ENCODE measurements at places on chromosomes 12 and 14.

GRCh38 chr14:103028161-103028767 lies 29.1 kb downstream of the CDC42BPB start:
- DNase-seq, result no peak

DNA sequence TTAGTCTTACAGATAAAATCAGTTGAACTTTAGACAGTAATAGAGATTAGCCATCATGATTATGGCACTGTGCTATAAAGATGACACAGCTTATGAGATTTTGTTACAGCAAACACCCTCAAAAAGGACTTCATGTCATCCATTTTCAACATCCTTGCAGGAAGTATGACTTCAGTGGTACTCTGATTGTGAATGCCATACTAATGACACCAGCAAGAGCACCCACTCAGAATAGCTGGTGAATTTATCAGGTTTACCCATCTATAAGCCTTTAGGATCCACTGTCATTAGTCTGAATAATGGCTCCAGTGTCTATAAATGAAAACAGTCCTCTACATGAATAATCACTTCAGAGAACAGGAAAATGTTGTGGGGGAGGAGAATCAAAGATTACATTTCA lies 615.2 kb downstream of the RPS29 start:
- DNase-seq, result peak; percentile 6

- no peak for DNase-seq
These were observed 68.1 kb downstream of the NUAK1 start for GRCh38 chr12:106070611-106071010.

GRCh38 chr12:84464616-84465015 lies 448.0 kb downstream of the SLC6A15 start:
- DNase-seq, result no peak

DNA sequence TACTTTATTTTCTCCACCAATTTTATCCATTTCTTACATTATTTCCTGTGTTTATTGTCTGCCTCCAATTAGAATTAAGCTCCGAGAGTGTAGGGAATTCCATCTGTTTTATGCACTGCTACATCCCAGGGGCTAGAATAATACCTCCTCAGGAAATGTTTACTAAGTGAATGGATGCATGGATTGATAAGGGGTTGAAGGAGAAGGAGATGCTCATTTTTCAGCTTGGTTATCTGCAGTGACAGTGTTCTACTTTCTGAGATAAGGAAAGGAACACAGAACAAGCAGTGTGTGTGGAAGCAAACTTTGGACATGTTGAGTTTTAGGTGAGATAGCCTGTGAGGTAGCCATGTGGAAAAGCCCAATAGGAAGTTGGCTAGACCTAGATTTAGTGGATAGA lies 164.6 kb upstream of the HMGA2 start:
- DNase-seq, result no peak

DNA sequence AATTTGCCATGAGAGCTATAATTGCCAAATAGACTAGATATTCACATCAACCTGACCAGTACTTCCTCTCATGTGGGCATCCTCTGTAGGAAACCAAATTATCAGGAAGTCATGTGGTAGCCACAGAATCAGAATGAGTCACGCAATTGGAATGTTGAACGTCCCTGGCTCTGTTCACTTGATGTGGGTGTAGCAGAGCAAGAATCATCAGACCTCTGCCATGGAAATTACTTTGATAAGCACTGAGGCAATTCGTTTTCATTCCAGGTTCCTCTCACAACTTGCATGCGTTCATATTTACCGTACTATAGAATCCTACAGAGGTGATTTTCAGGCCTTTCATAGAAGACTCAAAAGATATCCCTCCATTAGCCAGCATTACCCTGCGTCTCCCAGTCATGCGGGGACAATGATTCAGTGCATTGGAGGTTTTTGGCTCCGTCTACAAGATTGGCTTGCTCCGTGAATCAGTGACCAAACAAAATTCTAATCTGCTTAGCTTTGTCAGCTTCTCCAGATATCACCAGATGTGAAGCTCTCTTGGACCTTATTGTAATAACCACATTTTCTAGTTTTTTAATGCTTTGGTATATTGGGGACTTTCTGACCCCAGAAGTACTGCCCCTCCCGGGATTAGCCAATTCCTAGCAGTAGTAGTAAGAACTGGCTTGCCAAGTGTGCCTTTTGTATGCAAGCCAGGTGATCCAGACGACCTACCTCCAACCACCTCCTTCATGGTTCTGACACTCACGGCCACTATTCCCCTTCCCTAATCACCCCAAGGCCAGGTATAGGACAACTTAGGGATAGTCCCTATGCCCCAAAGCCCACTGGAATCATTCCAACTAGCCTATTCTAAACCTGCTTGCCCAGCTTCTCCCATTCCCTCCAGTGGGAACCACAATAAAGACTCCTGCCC lies 133.4 kb downstream of the KICS2 start:
- peak; percentile 97 for DNase-seq

DNA sequence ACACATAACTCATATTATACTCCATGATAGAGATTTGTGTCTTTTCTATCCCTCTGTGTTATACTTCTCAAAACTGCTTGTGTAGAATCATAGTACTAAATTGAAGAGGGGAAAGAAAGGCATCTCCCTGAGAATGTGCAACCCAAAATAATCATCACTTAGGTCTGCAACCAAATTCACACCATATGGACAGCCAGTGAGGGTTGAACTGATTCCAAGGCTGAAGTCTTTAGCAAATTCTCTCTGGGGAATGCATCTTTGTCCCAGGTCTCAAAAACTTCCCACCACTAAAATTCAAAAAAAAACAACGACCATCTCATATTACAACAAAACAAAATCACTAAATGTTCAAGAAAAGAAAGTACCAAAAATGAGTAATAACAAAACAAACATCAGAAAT lies 11.0 kb downstream of the ZFC3H1 start:
- DNase-seq, result no peak

- DNase-seq, result no peak
These were observed 158.0 kb downstream of the KCNA5 start for GRCh38 chr12:5201554-5202218.

GRCh38 chr12:130031571-130032189 lies 127.9 kb upstream of the TMEM132D start:
- peak; percentile 17 for DNase-seq

DNA sequence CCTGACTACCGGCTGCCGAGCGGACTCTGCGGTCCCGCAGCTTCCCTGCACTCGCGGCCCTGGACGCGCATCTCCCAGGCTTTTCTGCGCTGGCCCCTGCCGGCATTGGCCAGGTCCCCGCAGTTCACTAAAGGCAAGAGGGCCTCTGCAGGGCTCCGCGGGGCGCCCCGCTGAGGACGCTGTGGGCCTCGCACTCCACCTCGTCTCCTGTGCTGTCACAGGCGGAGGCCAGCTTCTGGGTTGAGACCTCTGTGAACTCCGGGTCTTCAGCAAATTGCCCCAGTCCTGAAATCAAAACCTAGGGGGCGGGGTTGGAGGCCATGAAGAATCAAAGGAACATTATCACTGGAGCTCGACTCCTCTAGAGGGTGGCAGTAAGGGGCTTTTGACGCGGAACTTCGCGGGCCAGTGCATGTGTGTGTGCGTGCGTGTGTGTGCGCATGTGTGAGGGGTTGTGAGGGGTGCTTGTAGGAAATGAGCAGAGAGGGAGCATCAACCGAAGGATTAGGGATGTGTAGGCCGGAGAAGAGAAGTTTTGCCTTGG lies 68.5 kb upstream of the CAPRIN2 start:
- DNase-seq, result no peak

DNA sequence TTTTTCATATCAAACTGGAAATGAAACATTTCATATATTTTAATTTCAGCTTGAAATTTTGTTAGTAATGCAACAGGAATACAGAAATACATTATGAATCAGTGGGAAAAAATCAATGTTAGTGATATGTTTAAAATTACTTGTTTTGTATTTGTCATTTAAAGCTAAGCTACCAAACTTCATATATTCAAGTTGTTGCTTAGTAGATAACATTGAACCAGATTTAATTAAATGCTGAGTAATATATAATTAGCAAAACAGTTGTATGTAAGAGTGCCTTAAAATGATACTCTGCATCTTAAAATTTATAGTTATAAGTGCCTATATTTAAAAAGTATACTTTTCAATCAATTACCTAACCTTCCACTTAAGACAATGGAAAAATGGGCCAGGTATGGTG lies 5.0 kb downstream of the CHURC1 start:
- DNase-seq, result no peak

- DNase-seq, result no peak
These were observed 61.1 kb downstream of the HRK start for GRCh38 chr12:116820064-116820656.

GRCh38 chr14:44211718-44212117 lies 295.4 kb downstream of the FSCB start:
- DNase-seq, result no peak

- peak; percentile 58 for DNase-seq
These were observed 83.1 kb downstream of the ANO6 start for GRCh38 chr12:45298721-45299692.

DNA sequence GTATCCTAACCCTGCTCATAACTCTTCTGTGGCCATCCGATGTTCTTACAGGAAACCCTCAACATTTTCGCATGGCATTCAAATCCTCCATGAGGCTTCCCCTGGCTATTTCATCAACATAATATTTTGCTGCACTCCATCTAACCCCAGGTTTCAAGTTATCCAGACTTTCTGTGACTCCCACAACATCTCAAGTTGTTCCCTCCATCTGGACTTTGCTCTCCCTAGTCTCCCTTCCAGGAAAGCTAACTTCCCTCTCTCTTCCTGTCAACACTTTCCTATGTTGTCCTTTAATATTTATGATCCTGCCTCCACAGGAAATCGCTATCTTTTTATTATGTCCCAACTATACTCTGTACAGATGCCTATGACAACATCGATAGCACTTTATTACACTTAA lies 146.1 kb downstream of the METTL25 start:
- peak; percentile 13 for DNase-seq

DNA sequence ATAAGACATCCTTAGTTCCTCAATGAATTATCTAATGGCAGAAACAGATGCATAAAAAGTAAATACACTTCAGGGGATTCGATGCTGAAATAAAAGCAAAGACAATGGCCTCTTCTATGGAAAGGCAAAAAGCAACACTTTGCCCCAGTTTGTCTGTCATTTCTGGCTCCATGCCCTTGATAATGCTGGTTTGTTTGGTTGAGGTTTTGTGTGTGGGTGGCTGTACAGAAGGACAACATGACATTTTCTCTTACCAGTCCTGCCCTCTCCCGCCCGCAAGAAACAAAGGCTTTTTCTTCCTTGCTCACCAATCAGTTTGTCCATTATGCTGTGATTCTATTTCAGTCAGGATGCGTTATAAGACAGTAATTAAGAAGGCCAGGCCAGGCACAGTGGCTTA lies 18.1 kb upstream of the WDR89 start:
- DNase-seq, result no peak

DNA sequence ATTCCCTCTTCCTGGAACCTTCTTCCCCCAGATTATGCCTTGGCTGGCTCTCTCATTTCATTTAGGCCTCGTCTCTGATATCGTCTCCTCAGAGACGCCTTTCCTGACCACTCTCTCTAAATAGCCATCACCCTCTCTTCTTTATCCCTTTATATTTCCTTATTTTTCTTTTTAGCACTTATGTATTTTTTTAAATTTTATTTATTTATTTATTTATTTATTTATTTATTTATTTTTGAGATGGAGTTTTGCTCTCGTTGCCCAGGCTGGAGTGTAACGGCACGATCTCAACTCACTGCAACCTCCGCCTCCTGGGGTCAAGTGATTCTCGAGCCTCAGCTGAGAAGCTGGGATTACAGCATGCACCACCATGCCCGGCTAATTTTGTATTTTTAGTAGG lies 8.1 kb upstream of the ATP5MC2 start:
- DNase-seq, result no peak

GRCh38 chr12:4556735-4557530 lies 5.1 kb upstream of the DYRK4 start:
- DNase-seq, result no peak

GRCh38 chr14:105917933-105918436 lies 391.6 kb downstream of the TMEM121 start:
- no peak for DNase-seq

DNA sequence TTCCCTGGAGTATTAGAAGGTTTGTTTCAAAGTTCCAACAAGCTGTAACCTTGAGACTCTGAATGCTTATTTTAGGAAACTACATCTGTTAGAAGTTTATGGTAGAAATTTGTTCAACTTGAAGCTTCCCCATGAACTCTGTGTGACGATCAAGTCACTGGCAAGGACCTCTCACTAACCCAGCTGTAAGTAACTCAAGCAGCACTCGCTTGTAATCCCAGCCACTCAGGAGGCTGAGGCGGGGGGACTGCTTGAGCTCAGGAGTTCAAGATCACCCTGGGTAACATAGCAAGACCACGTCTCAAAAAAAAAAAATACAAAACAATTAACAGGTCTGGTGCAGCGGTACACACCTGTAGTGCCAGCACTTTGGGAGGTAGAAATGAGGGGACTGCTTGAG lies 25.6 kb downstream of the TESC start:
- no peak for DNase-seq

GRCh38 chr14:70821584-70822529 lies 12.5 kb upstream of the MAP3K9 start:
- DNase-seq, result peak; percentile 47

DNA sequence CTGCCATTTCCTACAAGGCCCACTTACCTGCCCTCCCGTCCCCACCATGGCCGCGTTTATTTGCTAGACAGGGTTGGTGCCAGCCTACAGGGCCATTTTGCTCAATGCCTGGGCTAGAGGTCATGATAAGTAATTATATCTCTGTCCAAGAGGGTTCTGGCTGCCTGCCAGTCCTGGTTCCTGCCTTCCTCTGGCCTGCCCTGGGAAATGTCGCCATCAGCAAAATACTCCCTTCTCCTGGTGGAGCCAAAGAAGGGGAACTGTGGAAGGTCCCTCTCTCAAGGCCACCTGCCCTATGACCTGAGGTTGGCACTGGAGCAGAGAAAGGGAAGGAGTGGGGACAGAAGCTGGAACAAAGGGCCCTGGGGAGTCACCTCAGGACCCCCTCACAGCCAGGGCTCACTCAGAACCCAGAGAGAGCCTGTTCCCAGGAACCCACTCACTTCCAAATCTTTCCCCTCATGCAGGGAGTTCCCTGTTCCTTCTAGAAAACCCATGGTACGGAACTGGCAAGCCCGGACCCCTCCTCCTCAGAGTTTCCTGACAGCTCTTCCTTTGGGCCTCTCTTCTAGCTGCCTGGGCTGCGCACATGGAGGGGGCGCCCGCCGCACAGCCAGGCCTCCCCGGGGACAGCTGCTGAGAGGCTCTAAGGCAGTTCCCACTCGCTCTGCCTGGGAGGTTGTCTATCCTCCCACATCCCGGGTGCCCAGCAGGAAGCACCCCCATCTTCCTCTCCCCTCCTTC lies 280.5 kb downstream of the DPF3 start:
- peak; percentile 57 for DNase-seq
